ENCODE measurements at places on chromosomes 5 and 9.

DNA sequence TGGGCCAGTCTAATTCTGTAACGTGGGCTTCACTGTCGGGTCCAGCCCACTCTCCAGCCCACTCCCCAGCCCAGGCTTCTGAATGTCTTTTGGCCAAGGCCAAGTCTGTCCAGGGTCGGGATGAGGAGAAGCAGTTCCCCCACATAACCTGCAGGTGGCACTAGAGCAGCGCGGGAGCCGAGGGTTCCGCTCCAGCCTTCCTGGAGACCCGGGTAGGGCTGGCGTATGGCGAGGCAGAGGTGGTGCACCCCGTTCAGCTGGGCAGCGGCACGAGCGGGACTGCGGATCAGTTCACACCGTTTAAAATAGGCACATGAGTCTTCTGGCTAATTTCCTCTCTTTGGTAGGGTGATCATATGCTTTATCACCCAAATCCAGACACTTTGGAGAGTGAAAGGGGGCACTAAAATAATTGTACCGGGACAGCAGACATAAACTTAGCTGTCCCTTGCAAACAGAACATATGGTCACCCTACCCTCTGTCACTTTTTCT, 185.9 kb downstream of the MSX2 start:
- peak; percentile 6 for DNase-seq

DNA sequence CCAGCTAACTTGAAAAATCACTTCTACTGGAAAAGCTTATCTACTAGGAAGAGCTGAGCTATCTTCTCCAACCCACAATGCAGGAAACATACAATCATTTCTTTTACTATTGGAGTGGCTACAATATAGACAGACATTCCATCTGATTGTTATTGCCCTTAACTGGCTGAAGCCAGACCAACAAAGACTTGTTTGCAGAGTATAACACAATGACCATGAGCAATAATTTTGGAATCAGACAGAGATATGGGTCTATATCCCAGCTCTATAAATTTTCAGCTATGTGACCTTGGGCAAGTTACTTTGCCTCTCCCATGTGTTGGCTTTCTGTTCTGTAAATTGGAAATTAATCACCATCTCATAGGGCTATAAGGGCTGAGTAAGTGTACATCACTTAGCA, 244.7 kb upstream of the SLC30A5 start:
- no peak for DNase-seq

DNA sequence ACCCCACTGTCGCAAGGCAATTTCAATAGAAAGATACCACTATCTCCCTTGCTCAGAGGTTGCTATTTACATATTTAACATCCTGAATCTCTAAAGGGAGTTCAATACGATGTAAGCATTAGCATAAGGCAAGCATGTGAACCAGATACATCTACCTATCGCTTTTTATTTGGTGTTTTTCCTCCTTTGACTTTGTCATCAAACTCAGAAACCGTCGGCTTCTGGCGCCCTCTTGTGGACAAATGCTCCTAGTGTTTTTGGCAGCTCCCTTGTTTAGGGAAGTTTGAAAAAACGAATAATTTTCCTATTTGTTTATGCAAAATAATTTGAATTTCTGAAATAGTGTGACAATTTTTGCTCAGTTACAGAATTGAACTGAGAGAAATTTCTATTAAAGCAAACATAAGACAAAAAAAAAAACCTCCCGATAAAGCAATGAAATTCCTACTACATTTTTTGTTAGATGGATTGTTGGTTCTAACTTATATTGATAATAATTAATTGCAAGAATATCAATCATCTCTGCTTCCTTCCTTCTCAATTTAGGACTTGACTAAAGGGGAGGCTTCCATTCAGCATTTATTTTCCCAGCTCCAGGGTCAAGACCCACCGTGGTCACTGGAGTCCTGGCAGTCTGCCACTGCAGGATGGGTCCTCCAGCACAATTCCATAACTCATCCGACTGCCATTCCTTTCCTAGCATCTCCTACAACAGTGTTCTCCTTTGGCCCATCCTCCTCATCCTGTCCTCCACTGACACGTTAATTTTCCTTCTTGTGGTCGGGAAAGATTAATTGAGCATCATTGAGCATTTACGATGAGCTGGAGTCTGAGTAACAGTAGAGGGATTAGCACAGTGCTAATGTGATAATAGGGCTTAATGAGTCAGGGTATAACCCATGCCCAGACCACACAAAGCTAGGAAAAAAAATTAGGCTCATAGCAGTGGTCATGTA, 131.8 kb upstream of the CHD1 start:
- DNase-seq: peak; percentile 5

DNA sequence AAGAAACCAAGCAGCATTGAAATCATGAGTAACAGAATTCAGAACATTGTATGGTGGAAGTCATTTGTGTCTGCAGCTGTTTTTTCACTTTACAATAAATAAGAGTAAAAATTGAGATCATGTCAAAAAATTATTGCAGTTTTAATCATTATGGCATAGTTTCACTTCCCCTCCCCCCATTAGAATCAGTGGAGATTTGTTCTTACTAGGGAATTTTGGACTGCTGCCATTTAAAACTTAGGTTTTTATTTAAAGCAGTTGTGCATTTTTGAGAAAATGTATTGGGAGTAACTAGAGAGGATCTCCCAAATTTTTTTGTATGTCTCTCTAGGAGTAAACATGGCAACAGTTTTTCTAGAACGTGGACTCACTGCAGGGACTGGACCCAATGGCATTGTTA, 20.4 kb downstream of the GTF3C4 start:
- DNase-seq: no peak

GRCh38 chr9:87307848-87308247, 189.8 kb upstream of the DAPK1 start:
- no peak for DNase-seq

DNA sequence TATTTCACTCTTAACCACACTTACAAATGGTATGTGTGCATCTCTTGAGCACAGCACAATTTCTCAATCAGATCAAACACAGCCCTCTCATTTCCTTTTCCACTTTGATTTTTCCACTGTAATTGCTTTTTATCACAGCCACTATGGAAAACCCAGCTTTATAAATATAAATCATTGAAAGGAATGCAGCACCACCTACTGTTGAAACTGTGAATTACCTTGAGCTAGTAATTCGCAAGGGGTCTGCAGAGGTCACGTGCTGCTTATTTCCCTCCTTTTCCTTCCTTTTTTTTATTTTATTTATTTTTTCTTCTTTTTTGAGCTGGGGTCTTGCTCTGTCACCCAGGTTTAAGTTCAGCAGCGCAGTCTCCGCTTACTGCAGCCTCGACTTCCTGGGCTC, 76.9 kb downstream of the CDH6 start:
- no peak for DNase-seq

- no peak for DNase-seq
Measured at GRCh38 chr9:35646153-35646532, 4.6 kb downstream of the SIT1 start.

DNA sequence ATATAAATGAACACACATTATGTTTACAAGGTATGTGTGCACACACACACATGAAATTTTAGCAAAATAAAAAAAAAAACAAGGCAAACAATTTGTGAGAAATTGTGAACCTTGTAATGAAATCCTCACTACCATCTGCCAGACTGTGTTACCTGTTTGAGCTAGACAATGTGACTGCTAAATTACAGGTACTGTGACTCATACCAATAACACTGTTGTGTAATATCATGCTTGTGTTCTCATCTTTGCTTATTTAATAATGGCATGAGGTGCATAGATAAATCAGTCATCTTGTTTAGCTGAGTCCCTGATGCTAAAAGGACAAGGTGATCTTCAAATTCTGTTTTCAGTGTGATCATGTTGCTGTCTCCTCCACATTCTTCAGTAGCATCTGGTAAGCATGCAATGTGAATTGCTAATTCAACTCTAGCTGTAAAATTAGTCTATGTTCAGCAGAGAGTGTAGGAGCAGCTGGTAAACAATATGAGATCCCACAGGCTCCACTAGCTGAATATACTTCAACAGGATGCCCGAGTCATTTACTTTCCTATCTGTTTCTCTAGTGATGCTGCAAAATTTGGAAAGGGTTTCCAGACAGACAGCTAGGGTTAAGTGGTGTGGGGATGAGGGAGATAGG, 966.3 kb upstream of the C9orf72 start:
- no peak for DNase-seq

GRCh38 chr5:139387611-139388197, 2.0 kb downstream of the MZB1 start:
- no peak for DNase-seq

DNA sequence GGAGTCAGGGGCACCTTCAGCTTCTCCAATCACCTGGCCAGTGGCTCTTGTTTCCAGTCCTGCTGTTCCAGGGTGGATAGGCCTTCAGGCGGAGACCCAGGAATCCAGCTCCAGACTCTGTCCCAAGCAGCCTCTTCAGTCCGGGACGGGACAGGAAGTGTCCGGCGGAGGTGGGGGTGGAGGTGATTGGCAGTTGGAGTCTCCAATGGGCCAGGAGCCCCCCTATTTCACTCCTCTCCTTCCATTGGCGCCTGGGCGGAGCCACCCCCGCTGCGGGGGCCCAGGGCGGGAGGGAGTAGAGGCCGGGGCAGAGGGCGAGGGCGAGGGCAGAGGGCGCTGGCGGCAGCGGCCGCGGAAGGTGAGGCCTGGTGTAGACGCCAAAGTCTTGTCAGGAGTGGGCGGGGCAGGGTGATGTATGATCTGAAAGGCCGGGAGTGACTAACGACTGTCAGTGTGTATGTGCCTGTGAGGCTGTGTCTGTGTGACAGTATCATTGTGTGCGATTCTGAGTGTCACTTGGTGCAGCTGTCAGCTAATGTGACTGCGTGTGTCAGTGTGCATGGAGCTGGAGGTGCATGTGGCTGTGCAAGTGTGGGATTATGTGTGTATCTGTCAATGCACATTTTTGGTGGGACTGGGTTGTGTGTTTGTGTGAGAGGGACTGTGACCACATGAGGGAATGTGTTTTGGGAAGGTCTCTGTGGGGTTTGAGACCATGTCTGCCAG, at the start of gene IL11RA:
Gene IL11RA (plus strand): TSS at position 310 of the 726 bp plus-strand sequence. CDS start 3,033 bp downstream, outside the sequence.
- no peak for DNase-seq

DNA sequence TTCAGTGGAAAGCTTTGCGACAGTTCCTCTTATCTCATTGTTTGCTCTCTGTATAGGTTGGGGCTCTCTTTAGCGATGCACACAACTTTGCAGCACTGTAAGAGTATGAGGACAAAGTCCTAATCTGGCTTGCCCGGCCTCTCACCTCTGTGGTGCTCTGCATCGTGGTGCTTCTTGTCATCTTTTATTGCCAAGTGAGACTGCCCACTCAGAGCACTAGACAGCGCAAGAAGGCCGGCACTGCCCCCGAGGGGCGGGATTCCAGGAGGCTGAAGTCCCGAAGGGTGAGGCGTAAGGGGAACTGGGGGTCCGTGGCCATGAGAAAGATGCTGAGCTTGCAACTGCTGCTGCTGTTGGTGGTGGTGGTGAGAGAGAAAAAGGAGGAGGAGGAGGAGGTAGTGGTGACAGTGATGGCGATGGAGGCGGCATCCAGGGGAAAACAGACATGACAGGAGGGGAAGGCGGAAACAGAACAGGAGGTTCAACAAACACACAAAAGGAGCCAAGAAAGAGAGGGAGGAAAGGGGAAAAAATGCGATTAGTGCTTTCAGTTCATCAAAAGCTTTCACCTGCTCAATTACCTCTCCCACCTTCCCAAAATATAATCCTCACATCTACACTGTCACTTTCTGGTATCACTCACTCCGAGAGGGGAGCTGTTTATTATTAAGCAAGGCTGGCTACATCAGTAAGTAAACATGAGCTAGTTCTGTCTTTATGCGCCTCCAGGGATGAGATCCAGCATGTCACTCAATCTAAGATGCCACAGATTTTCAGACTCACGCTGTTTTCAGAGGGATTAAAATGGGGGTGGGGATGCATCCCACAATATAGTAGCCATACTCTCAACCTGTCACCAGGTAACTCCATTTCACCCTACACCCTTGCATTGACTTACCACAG, 55.1 kb downstream of the TLE1 start:
- DNase-seq: no peak

GRCh38 chr9:105091004-105091640, 153.3 kb upstream of the SLC44A1 start:
- DNase-seq: no peak

DNA sequence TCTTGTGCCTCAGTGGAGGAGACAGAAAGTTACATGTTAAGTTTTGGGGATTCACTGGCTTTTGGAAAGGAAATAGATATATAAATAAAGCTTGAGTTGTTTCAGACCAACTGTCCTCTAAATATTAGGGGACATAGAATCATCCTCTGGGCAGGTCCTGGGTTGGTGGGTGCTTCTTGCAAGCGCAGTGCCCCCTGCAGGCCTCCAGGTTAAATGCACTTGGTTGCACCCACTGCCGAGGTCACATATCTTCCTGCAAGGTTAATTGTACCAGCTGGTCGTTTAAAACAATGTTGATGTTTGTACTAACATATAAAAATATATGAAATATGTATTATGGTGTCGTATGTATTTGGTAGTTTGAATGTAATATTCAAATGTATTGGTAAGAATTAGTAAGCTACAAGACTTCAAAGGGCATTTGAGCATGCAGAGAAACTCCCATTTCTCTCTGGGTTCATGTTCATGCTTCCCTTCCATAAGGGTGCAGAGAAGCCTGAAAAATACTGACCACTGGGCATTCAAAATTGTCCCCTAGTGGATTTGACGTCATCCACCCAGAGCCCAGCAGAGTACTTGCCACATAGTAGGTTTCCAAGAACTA, 87.0 kb downstream of the ZNF618 start:
- DNase-seq: no peak

DNA sequence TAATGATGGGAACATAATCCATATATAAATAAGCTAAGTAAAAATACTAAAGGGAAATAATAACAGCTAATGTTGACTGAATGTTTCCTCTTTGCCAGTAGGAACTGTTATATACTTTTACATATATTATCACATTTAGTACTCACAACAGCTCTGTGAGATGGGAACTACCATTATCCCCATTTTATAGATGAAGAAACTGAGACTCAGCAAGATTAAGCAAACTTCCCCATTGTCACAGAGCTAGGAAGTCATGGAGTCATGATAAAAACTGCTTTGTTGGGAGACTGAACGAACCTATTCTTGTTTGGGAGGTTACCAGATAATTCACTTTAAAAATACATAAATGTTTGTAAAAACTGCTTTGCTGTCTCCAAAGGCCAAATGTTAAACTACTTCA, 23.4 kb downstream of the WNT8A start:
- no peak for DNase-seq

DNA sequence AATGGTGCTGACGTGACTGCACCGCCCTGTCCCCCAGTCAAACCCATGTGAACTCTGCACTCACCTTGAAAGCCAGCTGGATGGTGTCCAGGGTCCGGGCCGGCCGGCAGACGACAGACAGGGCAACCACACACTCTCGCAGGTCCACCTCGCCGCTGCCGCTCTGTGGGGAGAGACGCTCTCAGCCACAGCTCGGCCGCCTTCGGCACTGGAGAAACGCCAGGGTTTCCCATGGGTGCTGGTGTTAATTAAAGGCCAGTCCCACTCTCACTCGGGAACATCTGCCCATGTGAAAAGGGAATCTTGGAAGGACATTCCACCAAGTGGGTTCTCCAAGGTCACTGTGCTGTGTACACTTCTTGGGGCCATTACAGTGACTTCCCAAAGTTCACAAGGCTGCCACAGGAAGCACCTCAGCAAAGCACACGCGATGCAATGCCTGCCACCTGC, 25.5 kb upstream of the SLC6A3 start:
- DNase-seq: no peak

- DNase-seq: peak; percentile 16
Measured at GRCh38 chr5:134594797-134595457, 37.7 kb downstream of the SAR1B start.
